ENCODE measurements at places on chromosomes 13 and 19.
A peak's percentile ranks its signal among the peaks of the same experiment; 100 is the strongest.

GRCh38 chr13:107217251-107217650 is 649.3 kb upstream of the ARGLU1 start:
- peak; percentile 6 for DNase-seq

DNA sequence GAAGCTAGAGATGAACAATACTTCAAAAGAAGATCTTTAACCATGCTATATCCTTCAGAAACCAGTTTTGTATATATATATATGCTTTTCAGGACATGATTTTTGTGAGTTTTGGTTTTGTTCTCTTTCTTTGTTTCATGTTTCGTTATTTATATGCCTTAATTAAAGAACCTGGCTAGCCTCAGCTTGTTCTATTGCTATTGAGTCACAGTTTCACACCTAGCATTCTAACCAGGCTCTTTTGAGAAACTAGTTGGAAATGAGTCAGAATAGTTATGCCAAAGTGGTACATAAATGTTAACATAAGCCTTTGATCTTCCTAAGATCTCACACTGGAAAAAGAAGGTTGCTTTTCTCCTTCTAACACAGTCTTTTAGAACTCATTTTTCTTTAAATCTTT is 1925.2 kb downstream of the OLFM4 start:
- peak; percentile 51 for DNase-seq

DNA sequence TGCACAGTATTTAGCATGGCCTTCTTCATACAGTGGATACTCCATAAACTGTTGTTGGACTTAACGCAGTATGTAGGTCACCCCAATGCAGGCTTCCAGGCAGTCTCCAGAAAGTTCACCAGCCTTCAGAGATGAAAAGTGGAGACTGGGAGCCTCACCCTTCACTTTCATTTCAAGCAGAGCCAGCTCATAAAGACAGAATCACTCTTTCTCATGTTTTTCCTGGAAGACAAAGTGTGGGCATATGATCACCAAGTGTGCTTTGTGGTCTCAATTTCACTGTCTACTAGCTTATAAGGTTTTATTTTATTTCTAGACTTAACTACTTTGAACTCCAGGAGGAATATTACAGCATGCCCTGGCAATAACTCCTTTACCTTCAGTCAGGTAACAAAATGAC is 26.3 kb upstream of the TNFSF11 start:
- DNase-seq: no peak

DNA sequence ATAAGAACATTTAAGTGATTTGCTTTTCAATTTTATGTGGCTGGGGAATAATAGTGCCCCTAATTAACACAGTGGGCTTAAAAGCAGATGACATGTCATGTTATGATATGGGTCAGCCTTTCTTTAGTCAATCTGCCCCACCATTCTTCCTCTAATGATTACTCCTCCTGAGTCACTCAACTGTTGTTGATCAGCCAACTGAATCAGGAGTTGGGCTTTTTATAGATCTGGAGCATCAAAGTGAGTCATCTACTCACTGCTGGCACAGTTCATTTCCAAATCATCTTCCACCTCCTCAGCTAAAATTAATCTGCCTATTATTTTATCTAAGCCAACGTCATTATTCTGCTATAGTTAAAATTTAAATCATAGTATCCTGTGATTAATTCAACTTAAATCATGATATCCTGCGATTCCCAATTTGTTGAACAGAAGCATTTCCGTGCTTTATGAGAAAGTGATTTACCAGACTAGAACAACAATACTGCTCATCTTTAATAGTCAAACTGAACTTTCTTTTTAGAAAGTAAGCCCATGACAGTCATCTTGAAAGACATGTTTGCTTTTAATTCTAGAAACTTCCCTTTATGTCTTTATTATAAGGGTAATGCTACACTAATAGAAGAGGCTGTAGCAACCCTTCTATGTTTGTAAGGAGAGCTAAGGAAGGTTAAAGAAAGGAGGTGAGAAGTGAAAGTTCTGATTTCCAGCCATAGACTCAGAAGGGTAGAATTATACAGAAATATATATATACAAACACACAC is 551.4 kb downstream of the TBC1D4 start:
- DNase-seq: peak; percentile 77

- DNase-seq: no peak
These were observed 1.5 kb upstream of the SLC27A5 start for GRCh38 chr19:58513213-58513693.

GRCh38 chr13:101326710-101327109 is 89.6 kb downstream of the NALCN start:
- DNase-seq: no peak

GRCh38 chr19:13051557-13052165 is 51.0 kb downstream of the LYL1 start:
- DNase-seq: peak; percentile 63

Measured in MCF 10A (cell line).